ENCODE measurements at places on chromosomes 4 and X.

- DNase-seq = no peak
Observed at GRCh38 chrX:276581-277201, 4.5 kb upstream of the PLCXD1 start.

- DNase-seq = peak; percentile 30
Observed at GRCh38 chr4:10157478-10158332, 41.1 kb upstream of the WDR1 start.

- no peak for DNase-seq
Observed at GRCh38 chr4:185235843-185236503, 26.6 kb downstream of the SNX25 start.

- DNase-seq = no peak
Observed at GRCh38 chrX:105738162-105738561, 84.2 kb upstream of the NRK start.

DNA sequence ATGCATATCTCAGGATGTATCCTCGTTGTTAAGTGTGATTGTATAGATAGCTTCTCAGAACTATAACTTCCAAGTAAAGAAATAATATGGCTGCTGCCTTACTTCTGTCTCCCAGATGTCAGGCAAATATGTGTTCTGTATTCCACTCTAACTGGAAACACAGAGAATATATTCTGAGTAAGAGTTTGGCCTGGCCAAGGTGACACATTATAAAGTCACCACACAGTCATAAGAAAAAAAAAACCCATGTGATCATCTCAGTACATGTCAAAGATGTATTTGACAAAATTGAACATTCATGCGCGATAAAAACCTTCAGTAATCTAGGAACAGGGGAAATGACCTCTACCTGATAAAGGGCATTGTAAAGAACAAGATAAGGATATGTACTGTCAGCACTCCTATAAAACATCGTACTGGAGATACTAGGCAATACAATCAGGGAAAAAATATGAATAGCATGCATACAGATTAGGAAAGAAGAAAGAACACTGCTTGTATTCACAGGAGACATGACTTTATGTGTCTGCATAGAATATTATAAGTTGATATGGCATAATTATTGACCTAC, 207.1 kb downstream of the ZNF330 start:
- DNase-seq = no peak

- DNase-seq = no peak
Observed at GRCh38 chr4:183636923-183637322, 22.1 kb downstream of the RWDD4 start.

GRCh38 chr4:84957514-84958420, 8.7 kb downstream of the WDFY3 start:
- DNase-seq = no peak

DNA sequence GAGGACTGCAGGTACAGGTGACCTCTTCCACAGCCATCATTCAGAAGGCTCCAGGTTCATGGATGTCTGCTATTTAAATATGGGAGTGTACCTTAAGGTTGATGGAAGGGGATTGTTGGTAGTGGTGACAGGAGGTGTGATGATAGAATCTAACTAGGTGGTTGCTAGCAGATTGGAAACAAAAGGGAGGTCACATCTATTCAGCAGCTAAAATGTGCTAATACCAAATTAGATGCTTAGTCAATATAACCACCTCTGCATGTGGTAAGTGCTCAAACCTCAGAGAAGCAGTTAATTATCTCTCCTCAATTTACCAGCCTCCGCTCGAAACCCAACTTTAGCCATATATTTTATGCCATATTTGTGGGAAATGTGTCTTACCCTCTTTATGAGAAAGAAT, 98.7 kb upstream of the CCSER1 start:
- DNase-seq = no peak

- no peak for DNase-seq
Observed at GRCh38 chrX:105307762-105308161, 87.3 kb upstream of the TEX13A start.

- no peak for DNase-seq
Observed at GRCh38 chrX:2447484-2447883, 53.3 kb downstream of the DHRSX start.

- DNase-seq = no peak
Observed at GRCh38 chrX:121407627-121408026, 360.2 kb downstream of the GLUD2 start.

DNA sequence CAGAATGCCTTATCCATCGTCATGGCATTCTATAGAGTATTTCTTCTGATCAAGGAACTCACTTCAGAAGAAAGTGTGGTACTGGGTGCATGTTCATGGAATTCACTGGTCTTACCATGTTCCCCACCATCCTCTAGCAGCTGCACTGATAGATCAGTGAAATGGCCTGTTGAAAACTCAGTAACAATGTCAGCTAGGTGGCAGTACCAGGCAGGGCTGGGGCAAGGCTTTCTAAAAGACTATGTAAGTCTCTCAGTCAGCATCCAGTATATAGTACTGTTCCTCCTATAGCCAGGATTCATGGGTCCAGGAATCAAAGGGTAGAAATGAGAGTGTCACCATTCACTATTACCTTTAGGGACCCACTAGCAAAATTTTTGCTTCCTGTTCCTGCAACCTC, 15.8 kb upstream of the LDB2 start:
- no peak for DNase-seq

GRCh38 chrX:47900833-47901232, 64.1 kb downstream of the ZNF81 start:
- no peak for DNase-seq

DNA sequence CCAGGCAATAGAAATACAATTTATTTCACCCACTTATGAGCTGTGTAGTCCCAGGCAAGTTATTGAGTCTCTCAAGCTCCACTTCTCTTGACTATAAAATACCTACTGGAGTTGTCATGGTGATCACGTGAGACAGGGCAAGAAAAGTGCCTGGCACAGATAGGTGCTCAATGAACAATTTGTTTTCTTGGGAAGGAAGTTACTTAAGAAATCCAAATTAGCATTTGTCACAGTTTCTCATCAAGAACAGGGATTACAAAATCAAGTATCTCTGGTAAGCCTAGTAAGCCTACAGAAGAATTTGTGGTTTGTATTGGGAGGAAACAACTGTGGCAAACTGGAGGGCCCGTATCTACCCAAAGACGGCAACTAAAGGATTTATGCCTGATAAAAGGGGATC, 37.5 kb upstream of the RASGEF1B start:
- DNase-seq = no peak

- no peak for DNase-seq
Observed at GRCh38 chrX:148024425-148025148, 43.5 kb downstream of the FMR1NB start.

DNA sequence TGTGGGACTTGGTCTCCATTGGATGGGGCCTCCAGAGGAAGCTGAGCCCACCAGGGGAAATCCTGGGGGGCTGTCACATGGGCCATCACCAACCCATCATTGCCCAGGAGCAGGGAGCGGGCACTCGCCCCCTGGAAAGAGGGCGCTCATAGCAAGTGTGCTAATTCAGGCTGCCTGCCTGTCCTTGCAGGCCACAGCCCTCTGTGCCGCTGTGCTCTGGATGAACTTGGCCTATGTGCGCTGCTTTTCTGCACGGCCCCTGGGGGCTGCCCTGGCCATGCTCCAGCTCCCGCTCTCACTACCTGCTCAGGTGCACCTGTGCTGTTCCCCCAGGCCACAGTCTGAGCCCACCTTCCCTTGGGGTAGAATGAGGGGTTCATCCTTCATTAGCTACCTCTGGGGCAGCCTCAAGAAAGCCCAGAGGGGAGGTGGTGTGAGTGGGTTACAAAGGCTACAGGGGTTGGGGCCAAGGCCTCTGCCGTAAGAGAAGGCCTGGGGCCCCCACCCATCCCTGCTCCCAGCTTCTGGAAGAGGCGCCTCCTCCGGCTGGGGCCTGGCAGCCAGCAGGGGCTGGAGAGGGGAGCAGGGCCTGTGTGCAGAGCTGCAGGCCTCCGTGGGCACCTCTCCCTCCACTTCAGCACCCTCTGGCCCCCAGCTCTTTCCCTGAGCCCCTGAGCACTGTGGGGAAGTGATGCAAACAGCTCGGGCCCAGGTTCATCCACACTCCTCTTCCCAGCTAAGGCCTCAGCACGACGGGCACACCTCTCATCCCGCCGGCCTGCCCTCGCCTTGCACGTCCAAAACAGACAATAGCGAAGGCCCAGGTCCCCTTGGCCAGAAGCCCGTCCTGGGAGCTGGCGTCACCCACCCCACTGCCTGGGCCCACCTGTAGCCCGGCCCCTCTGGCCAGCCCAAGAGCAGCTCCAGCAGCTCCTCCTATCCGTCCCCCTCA, 8.9 kb downstream of the CFAP99 start:
- no peak for DNase-seq

Measured in activated CD8-positive, alpha-beta memory T cell treated with anti-CD3 and anti-CD28 coated beads, Interleukin-2, amount 50 U/mL, for 4 hours (primary cell).